ENCODE measurements at places on chromosomes 6 and 20.
A peak's percentile ranks its signal among the peaks of the same experiment; 100 is the strongest.

GRCh38 chr6:156844089-156844488 lies 66.9 kb downstream of the ARID1B start:
- no peak for DNase-seq

- no peak for DNase-seq
Measured at GRCh38 chr6:66568271-66568670, 861.2 kb upstream of the EYS start.

DNA sequence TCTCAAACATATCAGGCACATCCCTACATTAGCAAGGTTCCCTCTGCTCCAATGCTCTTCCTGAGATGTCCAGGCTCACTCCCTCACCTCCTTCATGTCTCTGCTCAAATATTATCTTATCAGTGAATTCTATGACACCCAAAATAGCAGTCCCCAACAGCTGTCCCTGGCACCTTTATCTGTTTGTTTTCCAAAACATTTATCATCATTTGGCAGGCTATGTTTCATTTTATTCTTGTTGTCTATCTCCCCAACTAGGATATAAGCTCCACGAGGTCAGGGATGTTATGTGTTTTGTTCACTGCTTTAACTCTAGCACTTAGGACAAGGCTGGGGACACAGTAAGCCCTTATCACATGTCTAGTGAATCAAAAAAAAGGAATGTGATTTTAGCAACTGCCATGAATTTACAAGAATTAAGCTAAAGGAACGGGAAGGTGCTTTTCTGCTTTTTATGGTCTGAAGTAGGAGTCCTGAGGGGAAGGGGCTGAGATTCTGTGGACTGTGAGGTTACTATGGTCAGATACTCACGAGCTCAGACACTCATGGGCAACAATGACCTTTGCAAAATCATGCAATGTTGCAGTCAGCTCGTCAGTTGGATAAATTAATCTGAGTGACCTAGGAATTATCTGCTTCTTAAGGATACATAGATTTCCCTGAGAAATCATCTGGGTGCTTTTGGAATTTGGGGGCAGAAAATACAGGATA lies 1.9 kb upstream of the IL22RA2 start:
- DNase-seq: no peak

GRCh38 chr6:170166511-170167122 lies 124.3 kb downstream of the DLL1 start:
- DNase-seq: no peak

DNA sequence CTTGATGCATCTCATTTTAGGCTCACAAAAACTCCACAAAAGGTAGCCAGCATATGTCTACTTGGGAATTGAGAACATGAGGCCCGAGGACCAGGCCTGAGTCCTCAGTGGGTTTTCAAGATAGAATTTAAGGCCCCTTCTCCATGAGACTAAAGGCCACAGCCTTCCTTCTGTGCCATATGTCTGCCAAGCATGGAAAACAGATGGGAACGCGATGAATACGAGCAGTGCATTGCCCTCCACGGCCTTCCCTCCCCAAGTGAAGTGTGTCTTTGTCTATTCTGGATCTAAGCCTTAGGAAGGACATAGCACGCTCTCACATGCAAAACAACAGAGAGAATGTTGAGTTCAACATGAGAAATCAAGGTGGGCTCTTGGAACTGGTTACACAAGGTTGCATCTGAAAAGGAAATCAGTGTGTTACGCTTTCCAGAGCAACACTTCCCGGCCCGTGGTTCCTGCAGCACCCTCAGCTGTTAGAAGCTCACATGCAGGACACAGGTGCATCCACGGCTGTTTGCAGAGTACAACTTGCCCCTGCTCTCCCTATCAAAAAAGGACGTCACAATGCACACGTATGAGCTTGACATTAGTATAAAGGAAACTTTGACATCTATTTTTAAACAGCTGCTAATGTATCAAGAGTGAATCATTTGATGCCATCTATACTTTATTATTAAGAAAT lies 229.9 kb downstream of the NRN1 start:
- DNase-seq: peak; percentile 26

GRCh38 chr6:22029171-22029570 lies 267.7 kb downstream of the PRL start:
- DNase-seq: no peak

DNA sequence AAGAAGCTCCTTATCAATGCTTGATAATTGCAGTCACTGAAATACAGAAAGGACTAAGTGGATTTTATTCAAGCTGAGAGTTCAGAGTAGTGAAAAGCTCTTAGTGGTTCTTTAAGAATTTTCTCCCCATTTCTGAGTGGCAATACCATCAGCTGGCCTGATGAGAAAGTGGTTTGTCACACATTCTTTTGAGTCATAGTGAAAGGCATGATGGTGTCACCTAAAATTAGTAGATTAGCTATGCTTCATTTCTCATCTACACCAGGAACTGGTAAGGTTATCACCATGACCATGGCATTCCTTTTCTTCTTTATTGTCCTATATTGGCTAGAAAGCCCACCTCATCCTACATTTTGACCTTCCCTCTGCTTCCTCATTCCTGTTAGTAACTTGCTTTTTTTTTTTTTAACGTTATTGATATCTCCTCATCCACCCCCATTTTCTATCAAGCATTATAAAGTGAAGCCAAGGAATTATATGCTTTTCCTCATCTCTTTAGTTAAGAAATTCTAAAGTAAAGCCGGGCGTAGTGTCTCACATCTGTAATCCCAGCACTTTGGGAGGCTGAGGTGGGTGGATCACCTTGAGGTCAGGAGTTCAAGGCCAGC lies 67.4 kb upstream of the LOC128125822 start:
- no peak for DNase-seq

DNA sequence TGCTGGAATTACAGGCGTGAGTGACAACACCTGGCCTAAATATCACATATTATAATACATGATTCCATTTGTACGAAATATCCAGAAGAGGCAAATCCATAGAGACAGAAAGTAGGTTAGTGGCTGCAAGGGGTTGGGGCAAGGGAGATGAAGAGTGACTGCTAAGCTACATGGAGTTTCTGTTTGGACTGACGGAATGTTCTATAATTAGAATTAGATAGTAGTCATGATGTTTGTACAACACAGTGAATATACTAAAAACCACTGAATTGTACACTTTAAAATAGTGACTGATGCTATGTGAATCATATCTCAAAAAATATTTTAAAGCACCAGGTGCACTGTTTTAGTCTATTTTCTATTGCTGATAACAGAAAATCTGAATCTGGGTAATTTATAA lies 3.7 kb upstream of the HEBP2 start:
- no peak for DNase-seq

- no peak for DNase-seq
Measured at GRCh38 chr6:110561696-110562095, 85.3 kb upstream of the SLC22A16 start.

GRCh38 chr6:134529921-134530320 lies 212.0 kb upstream of the SGK1 start:
- no peak for DNase-seq

- DNase-seq: no peak
Measured at GRCh38 chr6:118146584-118146983, 239.5 kb downstream of the SLC35F1 start.

- DNase-seq: no peak
Measured at GRCh38 chr6:99013661-99014060, 65.9 kb upstream of the FBXL4 start.

DNA sequence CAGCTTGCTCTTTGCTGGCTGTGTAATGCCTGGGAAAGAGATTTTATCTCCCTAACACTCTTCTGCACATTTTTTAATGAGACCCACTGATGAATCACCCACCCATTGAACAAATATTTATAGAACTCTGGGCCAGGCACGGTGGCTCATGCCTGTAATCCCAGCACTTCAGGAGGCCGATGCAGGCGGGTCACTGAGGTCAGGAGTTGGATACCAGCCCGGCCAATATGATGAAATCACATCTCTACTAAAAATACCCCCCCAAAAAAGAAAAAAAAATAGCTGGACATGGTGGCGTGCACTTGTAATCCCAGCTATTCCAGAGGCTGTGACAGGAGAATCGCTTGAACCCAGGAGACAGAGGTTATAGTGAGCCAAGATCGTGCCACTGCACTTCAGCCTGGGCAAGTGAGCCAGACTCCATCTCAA lies 82.1 kb upstream of the SIRPA start:
- no peak for DNase-seq

DNA sequence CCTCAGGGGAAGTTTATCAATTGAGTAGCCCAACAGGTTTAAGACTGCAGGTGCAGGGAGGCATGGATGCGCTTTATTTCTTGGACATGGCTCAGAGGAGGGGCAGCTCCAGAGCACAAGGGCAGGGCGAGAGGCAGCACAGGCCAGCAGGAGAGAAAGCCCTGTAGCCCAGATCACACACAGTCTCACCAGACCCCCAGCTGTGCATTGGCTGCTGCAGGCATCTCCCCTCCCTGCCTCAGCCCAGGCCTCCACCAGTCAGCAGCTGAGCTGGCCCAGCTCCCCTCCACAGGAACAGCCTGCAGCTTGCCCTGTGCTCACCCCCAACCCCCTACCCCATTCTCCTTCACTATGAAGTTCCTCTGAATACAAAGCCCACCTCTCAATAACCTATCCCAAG lies 24.7 kb downstream of the MRPL14 start:
- no peak for DNase-seq

- DNase-seq: no peak
Measured at GRCh38 chr6:113750151-113750855, 106.8 kb upstream of the MARCKS start.

Data from NCI-H1694 (cell line).